Trophoblast cell (in vitro differentiated cells and primary cell): ENCODE measurements at places on chromosomes 13 and 19.

- peak; percentile 54 for DNase-seq
These were observed 111.4 kb downstream of the FRY start for GRCh38 chr13:32142956-32143375.

GRCh38 chr19:32208060-32208459 is 137.3 kb upstream of the ZNF507 start:
- DNase-seq = no peak

GRCh38 chr19:19600793-19601330 is 17.6 kb downstream of the PBX4 start:
- no peak for DNase-seq

GRCh38 chr13:25187596-25187995 is 15.5 kb upstream of the AMER2 start:
- no peak for DNase-seq

DNA sequence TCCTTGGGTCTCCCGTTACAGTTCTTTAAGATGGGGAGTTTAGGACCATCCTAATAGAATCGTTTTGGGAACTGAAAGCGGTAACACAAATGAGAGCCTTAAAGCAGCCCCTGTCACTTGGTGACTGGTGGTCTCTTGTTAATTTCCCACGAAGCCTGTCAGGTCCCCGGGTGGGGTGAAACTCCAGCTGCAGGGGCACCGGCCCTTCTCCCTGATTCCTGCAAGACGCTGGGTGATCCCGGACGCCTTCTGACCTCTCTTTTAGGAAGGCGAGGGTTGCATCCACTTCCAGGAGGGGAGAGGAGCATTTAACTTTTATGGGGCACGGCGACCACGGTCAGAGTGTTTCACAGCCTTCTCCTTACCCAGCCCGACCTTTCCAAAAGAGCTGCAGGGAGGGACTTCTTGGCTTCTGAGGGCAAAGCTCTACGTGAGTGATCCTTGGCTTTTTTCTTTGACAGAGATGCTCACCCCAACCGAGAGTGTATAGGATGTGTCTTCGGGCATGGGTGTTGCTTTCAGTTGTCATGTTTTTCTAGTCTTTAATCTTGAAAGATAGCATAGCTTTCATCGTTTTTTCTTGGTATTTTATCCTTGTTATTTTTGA is 688 bp downstream of the ZNF225 start:
- no peak for DNase-seq

GRCh38 chr13:59230484-59231264 is 933.1 kb downstream of the DIAPH3 start:
- no peak for DNase-seq

GRCh38 chr19:4829001-4829712 is 2.4 kb downstream of the TICAM1 start:
- no peak for DNase-seq

DNA sequence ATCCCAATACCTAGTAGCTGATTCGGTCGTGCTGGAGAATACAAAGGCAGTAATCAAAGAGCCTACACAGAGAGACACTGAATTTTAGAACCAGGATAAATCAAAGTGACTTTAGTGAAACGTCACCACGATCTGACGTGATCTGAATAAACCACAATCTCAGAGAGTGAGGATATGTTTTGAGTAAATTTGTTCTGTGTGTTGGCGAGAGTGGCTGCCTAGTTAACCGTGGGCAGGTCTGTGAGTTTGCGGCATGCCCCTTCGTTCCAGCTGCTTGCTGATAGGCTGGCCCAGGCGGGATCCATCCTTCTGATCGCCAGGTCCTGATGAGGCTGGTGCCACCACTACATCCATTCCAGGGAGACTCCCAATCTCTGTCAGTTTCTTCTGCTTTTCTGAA is 40.4 kb downstream of the LRCH1 start:
- DNase-seq = no peak

DNA sequence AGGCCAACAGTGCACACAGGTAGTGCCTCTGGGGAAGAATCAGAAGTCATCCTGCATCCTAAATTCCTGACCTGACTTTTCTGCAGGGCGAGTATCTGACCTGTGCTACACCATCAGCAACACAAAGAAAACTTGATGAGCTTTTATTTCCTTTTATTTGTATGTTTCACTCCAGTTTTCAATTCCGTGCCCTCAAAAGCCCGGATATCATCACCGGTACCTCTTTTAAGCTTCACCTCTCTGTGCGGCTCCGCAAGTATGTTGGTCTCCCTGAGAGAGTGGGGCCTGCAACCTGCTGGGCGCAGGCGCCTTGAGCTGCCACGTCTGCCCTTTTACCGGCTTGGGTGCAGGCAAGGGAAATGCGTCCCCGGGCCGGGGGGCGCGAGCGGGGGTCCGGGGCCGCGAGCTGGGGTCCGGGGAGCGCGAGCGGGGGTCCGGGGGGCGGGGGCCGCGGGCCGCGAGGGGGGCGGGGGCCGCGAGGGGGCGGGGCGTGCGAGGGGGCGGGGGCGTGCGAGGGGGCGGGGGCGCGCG is 4.3 kb upstream of the DUXA start:
- peak; percentile 3 for DNase-seq

- DNase-seq = peak; percentile 61
These were observed 501.8 kb downstream of the EFNB2 start for GRCh38 chr13:106033659-106034058.

- no peak for DNase-seq
These were observed 4.3 kb downstream of the YJEFN3 start for GRCh38 chr19:19532806-19533701.

GRCh38 chr13:100473087-100473486 is 115.5 kb downstream of the GGACT start:
- DNase-seq = no peak

DNA sequence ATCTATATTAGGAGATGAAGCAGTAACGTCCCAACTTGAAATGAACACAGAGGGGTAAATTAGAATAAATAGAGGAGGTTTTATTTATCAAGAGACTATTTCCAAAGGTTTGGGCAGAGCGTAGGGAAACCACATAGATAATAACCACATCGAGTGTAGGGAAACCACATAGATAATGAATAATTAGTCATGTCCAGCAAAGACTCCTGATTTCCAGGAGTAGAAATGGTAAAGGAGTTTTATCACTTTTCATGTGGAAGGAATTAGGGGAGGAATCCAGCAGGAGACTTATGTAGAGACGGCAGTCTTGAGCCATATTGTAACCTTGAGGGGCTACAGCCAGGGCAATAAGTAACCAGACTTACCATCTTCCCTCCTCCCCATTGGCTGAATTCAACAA is 136.3 kb upstream of the CSNK1A1L start:
- no peak for DNase-seq

DNA sequence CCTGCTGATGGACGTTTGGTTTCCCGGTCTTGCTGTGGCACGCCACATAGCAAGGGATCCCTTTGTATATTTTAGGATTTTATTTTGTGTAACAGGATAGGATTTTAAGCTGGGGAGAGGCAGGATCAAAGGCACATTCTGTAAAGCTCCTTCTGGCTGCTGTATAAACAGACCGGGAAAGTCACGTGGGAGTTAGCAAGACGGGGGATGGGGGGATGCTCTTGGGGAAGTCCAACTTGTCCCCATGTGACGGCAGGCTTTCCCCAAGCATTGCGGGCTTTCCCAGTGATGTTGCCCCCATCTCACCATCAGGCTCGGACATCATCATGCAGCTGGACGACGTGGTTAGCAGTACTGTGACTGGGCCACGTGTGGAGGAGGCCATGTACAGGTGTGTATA is 5.8 kb downstream of the QTRT1 start:
- no peak for DNase-seq

DNA sequence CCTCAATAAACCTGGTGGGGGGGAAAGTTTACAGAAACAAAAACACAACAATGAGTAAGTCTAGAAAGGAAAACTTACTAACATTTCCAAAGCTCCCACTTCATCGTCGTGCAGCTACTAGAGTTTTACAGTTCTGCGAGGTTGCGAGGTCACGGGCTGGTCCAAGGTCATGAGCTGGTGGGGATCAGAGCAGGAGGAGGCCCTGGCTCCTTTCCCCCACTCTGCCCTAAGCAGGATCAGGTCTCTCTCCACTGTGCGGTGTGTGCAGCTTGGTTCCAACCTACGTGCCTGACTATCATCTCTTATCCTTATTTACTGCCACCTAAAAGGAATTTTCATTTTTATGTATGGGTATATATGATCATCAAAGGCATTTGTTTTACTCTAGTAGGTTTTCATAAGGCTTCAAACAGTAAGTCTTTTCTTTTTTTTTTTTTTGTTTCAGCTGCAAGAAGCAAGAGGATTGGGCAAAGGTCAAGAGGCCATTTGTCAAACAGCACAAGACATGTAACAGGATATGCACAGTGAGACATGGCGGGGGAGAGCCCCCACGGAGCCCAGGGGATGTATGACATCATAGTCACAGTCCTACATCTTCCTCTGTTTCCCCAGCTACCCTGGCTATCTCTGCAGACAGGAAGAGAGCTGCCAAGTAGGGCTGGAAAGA is 76.6 kb upstream of the POMP start:
- no peak for DNase-seq

- no peak for DNase-seq
These were observed 5.4 kb downstream of the ADGRE2 start for GRCh38 chr19:14772995-14773394.

- no peak for DNase-seq
These were observed 13.2 kb upstream of the URI1 start for GRCh38 chr19:29928831-29929230.

GRCh38 chr19:40217934-40218890 is at the start of gene TTC9B:
Gene TTC9B, minus strand, starts transcription at chr19:40218384. Its CDS starts 3 bp downstream, at chr19:40218381.
- no peak for DNase-seq

DNA sequence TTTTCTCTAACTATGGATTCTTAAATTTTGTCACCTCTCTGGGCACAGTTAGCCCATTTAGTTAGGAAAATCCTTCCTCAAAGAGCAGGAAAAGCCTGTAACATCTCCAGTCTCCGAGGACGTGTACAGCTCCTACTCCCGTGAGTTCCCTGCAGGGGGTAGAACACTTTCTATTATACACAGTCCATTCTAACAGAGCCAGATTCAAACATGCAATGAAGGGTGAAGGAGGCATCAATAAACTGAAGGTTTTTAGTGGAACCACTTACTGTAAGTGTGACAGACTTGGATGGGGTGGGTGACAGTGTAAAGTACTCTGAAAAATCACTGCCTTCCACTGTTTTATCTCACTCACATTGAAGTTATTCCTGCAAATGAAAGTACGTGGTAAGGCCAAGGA is 204.7 kb upstream of the DACH1 start:
- no peak for DNase-seq

DNA sequence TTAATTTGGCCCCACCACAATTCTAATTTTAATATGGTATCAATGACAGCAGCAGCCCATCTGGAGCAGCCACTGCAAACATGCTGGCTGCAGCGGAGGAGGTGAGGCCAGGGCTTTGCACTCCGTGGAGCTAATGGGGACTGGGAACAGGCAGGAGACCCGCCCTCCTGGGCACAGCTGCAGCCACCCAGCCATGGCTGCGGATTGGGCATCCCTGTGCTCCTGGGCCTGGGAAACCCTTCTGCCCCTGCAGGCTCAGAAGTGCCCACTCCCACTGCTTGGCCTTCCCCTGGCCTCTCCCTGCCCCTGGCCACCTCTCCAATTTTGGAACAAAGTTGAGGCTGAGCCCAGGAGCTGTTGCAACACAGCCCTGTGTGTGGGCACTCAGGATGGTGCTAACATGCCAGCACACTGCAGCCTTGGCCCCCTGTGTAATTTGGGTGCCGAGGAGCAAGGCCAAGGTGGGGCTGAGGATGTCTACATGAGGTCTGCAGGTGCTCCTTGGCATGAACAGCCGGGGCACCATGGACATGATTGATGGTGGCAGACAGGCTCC is 123.6 kb downstream of the PCDH9 start:
- DNase-seq = no peak

- DNase-seq = no peak
These were observed 165.0 kb downstream of the FGF14 start for GRCh38 chr13:102236830-102237229.

- no peak for DNase-seq
These were observed 174.6 kb downstream of the ITGBL1 start for GRCh38 chr13:101626925-101627555.

- DNase-seq = no peak
These were observed 563.0 kb upstream of the SPRY2 start for GRCh38 chr13:80903911-80904310.

DNA sequence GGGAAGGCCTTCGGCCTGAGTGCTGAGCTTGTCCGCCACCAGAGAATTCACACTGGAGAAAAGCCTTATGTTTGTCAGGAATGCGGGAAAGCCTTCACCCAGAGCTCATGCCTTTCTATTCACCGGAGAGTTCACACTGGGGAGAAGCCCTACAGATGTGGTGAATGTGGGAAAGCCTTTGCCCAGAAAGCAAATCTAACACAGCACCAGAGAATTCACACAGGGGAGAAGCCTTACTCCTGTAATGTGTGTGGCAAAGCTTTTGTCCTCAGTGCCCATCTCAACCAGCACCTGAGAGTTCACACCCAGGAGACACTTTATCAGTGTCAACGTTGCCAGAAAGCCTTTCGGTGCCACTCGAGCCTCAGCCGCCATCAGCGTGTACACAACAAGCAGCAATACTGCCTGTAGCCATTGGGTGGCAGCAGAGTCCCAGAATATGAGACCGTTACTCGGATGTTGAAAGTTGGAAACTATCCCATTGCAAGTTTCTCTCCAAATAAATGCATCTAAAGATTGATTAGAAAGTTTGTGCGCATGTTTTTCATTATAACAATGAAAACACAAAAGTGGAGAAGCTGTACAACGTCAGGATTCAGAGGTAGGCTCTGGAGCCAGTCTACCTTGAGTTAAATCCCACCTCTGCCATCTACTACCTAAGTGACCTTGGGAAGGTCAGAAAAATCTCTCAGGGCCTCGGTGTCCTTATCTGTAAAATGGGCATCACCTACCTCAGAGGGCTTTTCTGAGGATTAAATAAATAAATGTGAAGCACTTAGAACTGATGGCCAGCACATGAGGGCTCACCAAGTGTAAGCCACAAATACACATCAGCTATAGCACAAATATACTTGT is 21.1 kb downstream of the ZNF473 start:
- peak; percentile 90 for DNase-seq

DNA sequence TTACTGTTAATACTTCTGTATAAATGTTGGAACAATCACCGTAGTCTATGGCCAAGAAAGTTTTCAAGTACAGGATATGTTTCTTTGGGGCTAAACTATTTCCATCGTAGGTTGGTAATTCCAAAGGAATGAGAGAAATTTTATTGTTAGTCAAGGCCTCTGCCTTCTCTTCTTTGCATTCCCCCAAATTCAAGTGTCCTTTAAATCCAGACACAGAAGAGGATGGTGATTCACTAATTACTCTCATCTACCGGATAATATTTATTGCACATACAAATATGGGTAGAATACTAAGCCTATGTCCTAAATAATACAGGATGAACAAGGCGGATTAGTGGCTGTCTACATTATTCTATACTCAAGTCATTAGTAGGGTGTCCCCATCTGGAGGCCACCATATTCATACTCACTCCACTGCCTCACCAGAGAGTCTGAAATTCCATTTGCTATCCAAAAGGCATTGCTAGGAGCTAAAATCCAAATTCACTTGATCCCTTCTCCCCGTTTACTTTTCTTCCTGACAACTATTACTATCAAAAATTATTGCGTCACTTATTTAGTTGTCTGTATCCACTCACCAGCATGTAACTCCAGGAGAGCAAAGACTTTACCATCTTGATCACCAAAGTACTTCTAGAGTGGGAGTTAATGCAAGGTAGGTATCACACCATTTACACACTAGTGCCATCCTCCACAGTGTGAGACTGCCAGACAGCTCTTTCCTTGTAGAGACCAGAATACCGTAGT is 82.4 kb upstream of the SGCG start:
- no peak for DNase-seq

GRCh38 chr13:51158880-51159518 is 47.9 kb upstream of the C13orf42 start:
- no peak for DNase-seq

GRCh38 chr19:17953869-17954268 is 13.0 kb upstream of the KCNN1 start:
- no peak for DNase-seq
